Colonic mucosa (tissue), 4 donors: ENCODE measurements at places on chromosomes 13 and 19. TPM values are rescaled to one million over a fixed set of nuclear protein-coding genes. Genes with fewer than 3 reads are reported as not detected.

GRCh38 chr19:42653841-42654240 is 59.1 kb upstream of the CEACAM8 start:
- H3K4me1 ChIP-seq = no peaks in the 10 kb centered on the region
- H3K27me3 ChIP-seq = no peaks in the 10 kb centered on the region
- no peak overlapping the region for H3K27ac ChIP-seq

GRCh38 chr19:38691938-38692457 is 44.5 kb downstream of the ACTN4 start:
- H3K4me3 ChIP-seq = no peak overlapping the region
- DNase-seq = no peak
- H3K36me3 ChIP-seq = no peaks in the 10 kb centered on the region

DNA sequence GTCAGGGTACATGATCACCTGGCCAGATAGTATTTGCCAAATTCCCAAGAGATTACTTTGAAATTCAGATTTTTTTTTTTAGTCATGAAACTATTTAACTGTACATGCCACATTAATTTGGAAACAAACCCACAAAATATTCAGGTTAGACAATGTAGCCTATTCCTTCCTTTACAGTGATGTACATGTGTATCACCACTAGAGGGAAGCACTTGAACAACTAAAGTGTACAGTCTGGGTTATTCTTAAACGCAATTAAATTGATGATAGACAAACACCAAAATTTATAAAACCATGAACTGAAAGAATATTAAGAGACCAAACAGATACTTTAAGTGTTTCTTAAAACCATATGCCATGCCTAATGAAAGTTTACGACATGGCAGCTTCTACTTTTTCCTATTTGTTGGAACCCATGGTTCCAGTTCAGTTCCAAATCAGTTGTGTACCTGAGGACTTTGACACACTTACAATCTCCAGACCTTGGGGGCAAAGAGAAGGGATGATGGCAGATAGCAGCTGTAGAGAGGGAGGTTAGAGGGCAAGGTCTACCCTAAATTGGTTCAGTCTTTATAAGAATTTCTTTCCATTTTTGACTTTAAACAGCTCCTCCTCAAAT is 52.8 kb downstream of the TNFSF13B start:
- no peaks in the 10 kb centered on the region for H3K27me3 ChIP-seq
- no peak for DNase-seq

DNA sequence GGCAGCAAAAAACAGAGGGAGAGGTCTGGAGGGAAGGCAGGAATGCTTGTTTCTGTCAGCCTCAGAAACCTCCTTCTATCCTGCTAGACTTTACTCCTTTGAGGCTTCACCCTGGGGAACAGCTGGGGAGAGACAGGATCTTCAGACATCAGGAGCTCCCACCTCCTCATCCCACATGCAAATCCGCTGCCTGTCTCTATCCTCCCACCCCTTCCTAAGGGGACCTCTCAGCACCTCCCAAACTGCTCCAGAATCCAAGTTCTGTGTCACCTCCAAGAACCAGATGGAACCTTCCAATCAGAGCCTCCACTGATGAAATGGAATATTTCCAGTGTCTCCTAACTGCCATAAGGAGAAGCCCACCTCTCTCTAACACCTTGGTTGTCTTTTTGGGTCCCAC is 9.7 kb upstream of the ERCC2 start:
- no peaks in the 10 kb centered on the region for H3K36me3 ChIP-seq
- H3K4me1 ChIP-seq = no peaks in the 10 kb centered on the region

DMAC2 gene
- total RNA-seq = 61.8 TPM

DNA sequence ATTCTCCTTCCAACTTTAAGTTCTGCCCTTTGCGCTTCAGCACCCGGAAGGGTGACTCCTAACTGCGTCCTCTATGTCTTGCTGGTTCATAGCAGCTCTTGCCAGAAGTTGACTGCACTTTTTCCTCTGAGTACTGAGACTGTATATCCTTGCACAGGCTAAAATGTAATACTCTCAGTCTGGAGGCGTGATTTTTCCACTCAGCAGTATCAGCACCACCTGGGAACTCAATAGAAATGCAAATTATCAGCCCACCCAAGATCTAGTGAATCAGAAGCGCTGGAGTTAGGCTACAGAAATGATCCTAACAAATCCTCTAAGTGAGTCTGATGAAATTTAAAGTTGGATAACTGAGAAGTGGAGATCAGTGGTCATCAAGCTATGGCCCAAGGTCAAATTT is 1611.9 kb upstream of the SLC10A2 start:
- H3K36me3 ChIP-seq = no peaks in the 10 kb centered on the region
- no peak overlapping the region for H3K27ac ChIP-seq
- H3K4me1 ChIP-seq = no peaks in the 10 kb centered on the region

DNA sequence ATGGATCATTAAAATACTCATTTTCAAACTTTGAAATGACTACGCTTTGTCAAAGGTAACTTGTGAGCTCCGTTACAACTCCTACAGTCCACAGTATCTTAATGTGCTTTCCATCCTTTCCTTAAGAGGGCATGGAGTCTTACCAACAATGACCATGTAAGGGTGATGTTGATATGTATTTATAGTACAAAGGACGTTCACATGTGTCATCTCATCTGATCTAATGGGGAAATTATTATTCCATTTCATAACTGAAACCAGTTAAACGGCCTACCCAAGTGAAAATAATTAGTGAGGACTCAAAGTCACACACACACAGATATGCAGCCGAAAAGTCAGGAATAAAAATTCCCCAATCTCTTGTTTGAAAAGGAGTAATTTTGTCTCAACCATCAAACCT is 9.6 kb downstream of the USP12 start:
- H3K4me3 ChIP-seq = no peak overlapping the region
- H3K4me1 ChIP-seq = no peaks in the 10 kb centered on the region
- no peaks in the 10 kb centered on the region for H3K36me3 ChIP-seq
- H3K27ac ChIP-seq = no peak overlapping the region
- no peak for DNase-seq
- H3K27me3 ChIP-seq = no peaks in the 10 kb centered on the region

- H3K4me1 ChIP-seq = no peaks in the 10 kb centered on the region
- DNase-seq = no peak
- peaks cover 8% of the 10 kb centered on the region for H3K36me3 ChIP-seq
- H3K27me3 ChIP-seq = no peaks in the 10 kb centered on the region
- no peak overlapping the region for H3K27ac ChIP-seq
These were observed 10.6 kb downstream of the COQ8B start for GRCh38 chr19:40705950-40706619.

C19orf38 gene
- 1.5 TPM for total RNA-seq

ICAM1 gene
- 13.1 TPM for total RNA-seq

DNA sequence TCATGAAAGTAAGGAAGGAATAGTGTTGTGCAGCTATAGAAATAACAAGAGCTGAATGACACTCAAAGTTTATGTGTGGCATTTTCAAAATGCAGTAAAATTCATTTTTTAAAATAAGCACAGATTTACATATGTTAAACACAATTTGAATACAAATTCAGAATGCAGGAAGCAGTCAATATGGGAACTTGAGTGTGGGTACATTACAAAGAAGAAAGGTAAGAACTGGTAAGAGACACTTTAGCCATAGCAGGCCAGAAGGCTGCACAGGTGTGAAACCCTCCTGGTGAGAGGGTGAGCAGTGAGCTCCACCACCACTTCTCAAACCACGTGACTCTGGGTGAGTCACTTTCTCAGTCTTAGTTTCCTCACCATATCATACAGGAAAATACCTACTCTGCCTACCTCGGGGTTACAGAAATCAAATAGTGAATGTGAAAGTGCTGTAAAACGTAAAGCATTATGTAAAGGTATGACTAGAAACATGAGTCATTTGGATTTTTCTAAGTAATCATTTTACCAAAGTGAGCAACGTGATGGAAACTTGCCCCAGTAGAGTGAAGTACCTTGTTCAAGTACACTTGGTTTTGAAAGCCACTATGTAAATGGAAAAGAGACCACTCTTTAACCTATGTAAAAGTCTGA is 40.5 kb downstream of the USP12 start:
- H3K36me3 ChIP-seq = no peaks in the 10 kb centered on the region
- H3K27me3 ChIP-seq = no peaks in the 10 kb centered on the region
- H3K27ac ChIP-seq = peak overlapping the region; percentile 38
- peak; percentile 39 for DNase-seq
- no peak overlapping the region for H3K4me3 ChIP-seq
- peaks cover 10% of the 10 kb centered on the region for H3K4me1 ChIP-seq

- H3K36me3 ChIP-seq = no peaks in the 10 kb centered on the region
- DNase-seq = no peak
- H3K4me1 ChIP-seq = no peaks in the 10 kb centered on the region
- H3K27ac ChIP-seq = no peak overlapping the region
These were observed 93.2 kb upstream of the SOX1 start for GRCh38 chr13:111973605-111974340.

KLK8 gene
- total RNA-seq = not detected

- no peaks in the 10 kb centered on the region for H3K36me3 ChIP-seq
- no peak overlapping the region for H3K4me3 ChIP-seq
- no peaks in the 10 kb centered on the region for H3K27me3 ChIP-seq
- no peak for DNase-seq
- H3K27ac ChIP-seq = no peak overlapping the region
- no peaks in the 10 kb centered on the region for H3K4me1 ChIP-seq
These were observed 272.6 kb downstream of the DNAJC15 start for GRCh38 chr13:43295825-43296564.

PBX4 gene
- total RNA-seq = 2.3 TPM

KLK3 gene
- total RNA-seq = 2.4 TPM

CYP2A13 gene
- total RNA-seq = not detected

DNA sequence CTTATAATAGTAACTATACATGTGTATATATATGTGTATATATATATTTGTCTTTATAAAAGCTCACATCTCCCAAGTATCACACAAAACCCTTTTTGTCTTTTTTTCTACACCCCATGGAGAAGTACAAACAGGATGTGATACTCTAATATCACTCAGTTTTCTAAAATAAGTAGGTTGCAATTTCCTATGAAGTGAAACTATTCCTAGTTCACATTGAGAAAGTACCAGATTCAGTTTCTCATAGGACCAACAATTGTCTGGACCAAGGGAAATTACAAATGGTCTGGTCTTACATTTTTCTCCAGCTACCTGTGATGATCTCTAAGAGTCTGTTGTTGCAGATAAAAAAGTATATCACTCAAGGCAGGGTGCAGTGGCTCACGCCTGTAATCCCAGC is 17.9 kb upstream of the LILRB1 start:
- H3K27me3 ChIP-seq = no peaks in the 10 kb centered on the region
- no peaks in the 10 kb centered on the region for H3K4me1 ChIP-seq
- H3K36me3 ChIP-seq = no peaks in the 10 kb centered on the region
- H3K4me3 ChIP-seq = no peak overlapping the region

DNA sequence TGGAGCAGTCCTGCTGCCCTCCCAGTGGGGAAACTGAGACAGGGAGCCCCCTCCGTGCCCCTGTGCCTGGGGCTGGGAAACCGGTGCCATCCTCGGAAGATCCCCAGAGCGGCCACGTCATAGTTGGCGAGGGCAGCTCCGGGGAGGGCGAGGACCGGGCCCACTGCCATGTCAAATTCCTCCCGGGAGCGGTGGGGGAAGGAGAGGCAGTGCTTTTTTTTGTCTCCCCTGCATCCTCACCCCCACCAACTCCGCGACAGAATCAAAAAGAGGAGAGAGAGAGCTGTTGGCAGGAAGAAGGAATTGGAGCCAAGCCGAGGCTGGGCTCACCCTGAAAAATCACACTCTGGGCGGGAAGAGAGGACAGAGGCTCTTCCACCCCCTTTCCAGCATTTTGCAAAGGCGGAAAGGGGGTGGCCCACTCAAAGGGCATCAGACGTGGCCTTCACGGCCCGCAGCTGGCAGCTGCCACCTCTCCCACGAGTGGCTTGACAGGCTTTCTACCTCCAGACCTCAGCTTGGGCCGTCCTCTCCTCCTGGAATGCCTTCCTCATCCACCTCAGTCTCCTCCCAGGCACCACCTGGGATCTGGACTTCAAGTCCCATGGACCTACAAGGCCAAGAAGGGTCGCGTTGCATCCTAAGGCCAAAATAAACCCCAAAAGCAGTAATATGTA is 19.6 kb upstream of the NFIC start:
- no peaks in the 10 kb centered on the region for H3K36me3 ChIP-seq
- H3K4me3 ChIP-seq = no peak overlapping the region
- H3K27me3 ChIP-seq = no peaks in the 10 kb centered on the region

CCDC122 gene
- total RNA-seq = 6.9 TPM

GRCh38 chr19:31545777-31546176 is 196.5 kb upstream of the TSHZ3 start:
- no peaks in the 10 kb centered on the region for H3K27me3 ChIP-seq
- H3K36me3 ChIP-seq = no peaks in the 10 kb centered on the region
- H3K4me1 ChIP-seq = no peaks in the 10 kb centered on the region
- no peak overlapping the region for H3K4me3 ChIP-seq
- no peak for DNase-seq
- no peak overlapping the region for H3K27ac ChIP-seq
